ENCODE measurements at places on chromosomes 3 and 15.

DNA sequence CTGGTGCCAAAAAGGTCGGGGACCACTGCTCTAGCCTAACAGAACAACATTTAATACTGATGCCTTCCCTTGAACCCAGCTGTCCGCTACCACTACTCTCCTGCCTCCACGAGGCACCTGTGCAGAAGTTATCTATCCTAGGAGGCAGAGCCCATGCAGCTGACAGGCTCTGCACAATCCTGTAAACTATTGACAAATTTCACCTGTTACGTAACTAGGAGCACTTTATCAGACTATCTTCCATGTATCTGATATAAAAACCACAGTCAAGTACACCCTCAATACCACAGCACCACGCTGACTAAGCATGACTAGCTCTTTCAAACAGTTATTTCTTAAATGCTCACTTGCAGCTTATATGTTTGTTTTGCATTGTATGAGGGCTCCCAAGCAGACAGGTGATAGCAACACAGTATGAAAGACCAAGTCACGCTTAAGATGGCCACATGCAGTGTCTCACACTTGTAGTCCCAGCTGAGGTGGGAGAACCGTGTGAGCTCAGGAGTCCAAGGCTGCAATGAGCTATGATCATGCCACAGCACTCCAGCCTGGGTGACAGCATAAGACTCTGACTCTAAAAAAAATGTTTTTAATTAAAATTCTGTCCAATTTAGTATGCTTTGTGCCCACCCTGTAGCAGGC is 4.5 kb upstream of the IL17RC start:
- DNase-seq: no peak

DNA sequence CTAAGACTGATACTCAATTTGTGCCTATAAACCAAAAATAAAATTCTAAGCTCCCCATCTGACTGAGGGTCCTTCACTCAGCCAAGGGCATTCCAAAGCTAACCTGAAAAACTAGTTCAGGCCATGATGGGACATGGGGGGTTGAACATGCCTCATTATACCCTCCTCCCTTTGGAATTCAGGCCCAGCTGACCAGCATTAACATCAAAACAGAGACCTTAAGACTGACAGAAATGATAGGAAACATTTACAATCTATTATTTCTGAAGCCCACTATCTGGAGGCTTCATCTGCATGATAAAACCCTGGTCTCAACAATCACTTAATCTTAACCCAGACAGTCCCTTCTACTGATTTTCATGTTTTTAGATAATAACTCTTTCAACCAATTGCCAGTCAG is 140.4 kb downstream of the ANO10 start:
- no peak for DNase-seq

GRCh38 chr15:23648920-23649515 is 1.4 kb upstream of the MAGEL2 start:
- DNase-seq: peak; percentile 60

DNA sequence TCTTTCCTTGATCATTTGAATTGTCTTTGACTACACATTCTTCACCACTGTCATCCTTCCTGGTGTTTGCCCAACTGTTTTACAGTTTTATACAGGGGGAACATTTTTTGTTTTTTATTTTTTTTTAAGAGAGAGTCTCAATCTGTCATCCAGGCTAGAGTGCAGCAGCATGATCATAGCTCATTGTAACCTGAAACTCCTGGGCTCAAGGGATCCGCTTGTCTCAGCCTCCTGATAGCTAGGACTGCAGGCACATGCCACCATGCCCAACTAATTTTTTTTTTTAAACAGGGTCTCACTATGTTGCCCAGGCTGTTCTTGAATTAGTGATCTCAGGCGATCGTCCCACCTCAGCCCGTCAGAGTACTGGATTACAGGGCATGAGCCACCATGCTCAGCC is 222.6 kb downstream of the BBX start:
- no peak for DNase-seq

DNA sequence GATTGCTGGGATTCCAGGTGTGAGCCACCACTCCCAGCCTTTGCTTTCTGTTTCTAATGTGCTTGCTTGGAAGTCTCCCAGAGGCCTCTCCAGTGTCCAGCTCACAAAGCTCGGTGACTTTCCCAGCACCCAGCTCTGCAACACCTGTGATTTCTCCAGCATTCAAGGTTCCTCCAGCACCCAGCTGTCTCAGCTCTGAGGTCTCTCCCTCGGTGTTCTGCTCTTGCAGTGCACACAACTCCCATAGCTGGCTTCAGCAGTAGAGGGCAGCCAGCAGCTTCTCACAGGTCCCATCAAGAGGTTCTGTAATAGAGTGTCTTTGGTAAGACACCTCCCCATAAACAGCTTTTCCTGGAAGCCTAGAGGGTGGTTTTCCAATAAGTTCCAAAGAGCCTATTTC is 75.1 kb downstream of the GRM7 start:
- DNase-seq: no peak

- DNase-seq: no peak
Observed at GRCh38 chr3:55826731-55827496, 339.8 kb upstream of the WNT5A start.

- DNase-seq: no peak
Observed at GRCh38 chr3:14206548-14207177, 28.0 kb downstream of the LSM3 start.

DNA sequence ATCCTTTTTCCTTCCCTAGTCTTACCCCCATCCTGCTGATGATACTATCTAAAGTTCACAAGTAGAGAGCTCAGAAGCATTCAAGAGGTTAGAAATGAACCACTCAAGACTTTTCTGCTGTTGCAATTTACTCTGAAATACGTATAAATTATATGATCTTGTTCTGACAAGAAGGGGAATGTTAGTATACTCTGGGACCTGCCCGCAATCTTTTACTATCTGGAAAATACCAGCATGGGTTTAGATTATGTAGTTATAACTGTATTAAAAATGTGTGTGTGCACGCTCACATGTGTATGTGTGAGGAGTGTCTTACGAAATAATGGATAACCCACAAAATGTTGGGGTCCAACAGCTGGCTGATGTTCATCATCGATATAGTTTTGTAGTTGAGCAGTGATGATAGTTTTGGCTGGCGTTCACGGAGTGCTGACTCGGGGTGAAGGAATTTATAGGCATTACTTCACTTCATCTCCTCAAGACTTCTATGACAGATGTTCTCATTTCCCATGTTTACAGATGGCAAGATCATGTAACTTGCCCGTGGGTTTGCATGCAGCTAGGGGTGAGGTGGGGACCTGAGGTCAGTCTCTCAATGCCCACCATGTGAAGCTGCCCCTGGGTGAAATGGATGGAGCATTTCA is 297.5 kb upstream of the LYSMD4 start:
- no peak for DNase-seq

GRCh38 chr15:78810362-78811123 is 721 bp downstream of the ADAMTS7 start:
- DNase-seq: peak; percentile 85

DNA sequence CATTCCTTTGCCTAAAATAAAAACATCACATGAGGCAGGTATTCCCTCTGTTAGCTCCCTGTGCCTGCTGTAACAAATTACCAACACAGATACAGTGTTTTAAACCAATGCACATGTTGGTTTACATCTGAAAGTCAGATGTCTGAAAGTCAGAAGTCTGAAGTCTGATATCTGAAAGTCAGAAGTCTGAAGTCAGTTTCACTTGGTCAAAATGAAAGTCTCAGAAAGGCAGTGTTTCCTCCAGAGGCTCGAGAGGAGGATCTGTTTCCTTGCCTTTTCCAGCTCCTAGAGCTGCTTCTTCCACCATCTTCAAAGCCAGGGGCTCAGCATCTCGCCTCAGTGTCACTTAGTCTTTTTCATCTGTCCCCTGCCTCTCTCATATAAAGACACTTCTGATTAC is 22.0 kb downstream of the SST start:
- no peak for DNase-seq

DNA sequence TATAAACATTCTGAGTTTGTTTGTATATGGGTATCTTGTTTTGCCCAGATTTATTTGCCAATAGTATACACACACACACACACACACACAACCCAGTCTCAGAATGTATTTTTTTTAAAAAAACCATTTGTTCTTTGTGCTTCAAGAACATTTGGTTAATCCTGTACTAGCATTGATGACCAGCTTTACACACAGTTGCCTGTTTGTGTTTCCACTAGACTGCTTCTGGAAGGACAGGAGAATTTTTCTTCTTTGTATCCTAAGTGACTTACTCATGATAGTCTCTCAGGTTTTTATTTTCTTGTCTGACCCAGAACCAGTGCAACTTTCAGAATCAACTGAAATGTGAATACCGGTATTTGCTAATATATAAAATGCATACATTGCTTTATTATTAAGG is 40.5 kb downstream of the U2SURP start:
- DNase-seq: no peak

DNA sequence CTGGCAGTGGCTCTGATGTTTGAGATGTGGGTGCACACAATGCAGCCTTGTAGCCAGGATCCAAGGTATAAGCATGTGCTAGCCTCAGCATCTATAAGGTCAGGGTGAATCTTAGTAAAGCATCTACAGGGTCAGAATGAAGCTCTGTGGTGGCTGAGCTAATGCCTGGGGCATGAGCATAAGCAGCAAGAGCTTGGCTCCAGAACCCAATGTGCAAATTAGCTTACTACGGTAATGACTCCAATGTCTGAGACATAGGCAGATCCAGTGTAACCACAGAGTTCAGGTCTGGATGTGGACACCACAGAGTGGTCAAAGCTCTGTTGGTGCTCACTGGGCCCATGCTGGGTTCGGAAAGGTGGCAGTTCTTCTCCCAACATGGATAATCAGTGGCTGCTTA is 304.5 kb upstream of the NECTIN3 start:
- no peak for DNase-seq

DNA sequence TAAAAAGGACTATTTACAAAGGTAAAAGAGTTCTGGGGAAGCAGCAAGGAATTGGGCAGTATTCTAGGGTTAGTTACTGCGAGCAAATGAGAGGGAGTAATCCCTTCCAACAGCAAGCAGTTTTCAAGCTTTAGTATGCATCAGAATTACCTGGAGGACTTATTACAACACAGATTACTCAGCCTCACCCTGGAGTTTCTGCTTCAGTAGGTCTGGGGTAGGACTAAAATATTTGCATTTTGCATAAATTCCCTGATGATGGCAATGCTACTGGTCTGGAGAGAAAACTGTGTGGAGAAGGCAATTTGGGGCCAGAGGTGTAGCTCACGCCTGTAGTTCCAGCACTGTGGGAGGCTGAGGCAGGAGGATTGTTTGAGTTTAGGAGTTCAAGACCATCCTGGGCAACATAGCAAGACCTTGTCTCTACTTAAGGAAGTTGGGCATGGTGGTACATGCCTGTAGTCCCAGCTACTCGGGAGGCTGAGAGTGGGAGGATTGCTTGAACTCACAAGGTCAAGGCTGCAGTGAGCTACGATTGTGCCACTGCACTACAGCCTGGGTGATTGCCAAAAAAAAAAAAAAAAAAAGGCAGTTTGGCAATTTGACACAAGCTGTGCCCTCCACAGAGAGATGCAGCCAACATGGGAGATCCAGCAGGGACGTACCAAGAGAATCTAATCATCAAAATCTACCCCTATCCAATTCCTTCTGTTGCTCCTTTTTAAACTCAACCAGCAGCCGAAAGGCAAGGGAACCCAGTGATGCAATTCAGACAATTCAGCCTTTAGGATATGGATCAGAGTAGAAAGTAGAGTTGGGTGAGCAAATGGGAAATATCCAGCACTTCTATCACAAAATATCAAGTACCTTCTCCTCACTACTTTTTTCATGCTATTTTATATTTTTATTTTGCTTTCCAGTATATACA is 27.1 kb upstream of the AP4E1 start:
- DNase-seq: no peak

DNA sequence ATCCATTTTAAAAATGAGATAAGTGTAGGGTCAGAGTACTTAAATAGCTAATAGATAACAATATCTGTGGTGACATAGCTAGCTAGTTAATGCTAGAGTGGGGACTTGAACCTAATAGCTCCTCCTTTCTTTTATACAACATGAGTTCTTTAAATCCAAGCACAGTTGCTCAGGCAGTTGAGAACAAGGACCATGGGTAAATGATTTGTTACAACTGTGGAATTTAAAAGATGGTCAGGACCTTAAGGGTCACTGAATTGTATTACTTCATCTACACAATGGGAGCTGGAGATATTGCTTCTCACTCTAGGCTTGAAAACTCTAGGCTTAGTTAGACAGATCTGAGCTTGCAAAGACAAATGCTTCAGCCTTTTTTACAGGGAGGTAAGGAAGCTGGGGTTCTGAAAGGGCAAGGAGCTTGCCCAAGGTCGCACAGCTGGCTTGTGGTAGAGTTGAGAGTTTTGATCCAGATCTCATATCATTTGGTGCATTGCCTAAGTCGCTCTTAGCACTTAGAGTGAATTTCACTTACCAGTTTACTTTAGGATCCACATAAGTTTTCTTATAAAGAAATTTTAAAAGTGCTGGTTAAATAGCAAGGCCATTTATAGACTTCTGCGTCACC is 90.2 kb downstream of the EDEM1 start:
- DNase-seq: no peak

All from SK-N-SH (cell line).